Left cardiac atrium (tissue), 4 donors: ENCODE measurements at places on chromosomes 16 and 17. TPM values are rescaled to one million over a fixed set of nuclear protein-coding genes. Genes with fewer than 3 reads are reported as not detected.
A peak's percentile ranks its signal among the peaks of the same experiment; 100 is the strongest.

- no peak for DNase-seq
Measured at GRCh38 chr16:29662729-29663015, 375 bp upstream of the SPN start.

Gene GFAP
- total RNA-seq = 4.0 TPM

DNA sequence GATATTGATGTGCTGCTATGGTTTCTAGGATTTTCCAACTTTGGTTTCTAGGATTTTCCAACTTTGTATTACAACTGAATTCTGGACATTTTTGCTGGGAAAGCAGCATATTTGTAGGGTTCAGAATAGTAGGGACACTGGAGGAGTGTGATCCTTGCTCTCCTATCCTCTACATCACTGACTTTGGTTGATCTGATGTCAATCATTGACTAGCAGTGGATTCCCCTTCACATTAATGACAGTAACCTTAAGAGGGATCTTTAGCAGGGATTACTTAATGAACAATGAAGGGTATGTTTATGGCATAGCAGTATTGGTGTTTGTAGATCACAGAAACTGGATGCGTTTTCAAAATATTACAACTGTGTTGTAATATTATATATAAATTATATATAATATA lies 67.4 kb downstream of the MAP2K4 start:
- no peak for DNase-seq

GRCh38 chr17:19447085-19447583 lies 36.1 kb downstream of the RNF112 start:
- DNase-seq = peak; percentile 49

GRCh38 chr17:49574323-49574781 lies 1.3 kb upstream of the NXPH3 start:
- no peak for DNase-seq

GRCh38 chr16:10519929-10520868 lies 60.2 kb downstream of the EMP2 start:
- DNase-seq = no peak

- DNase-seq = no peak
Measured at GRCh38 chr17:55730380-55730779, 7.7 kb upstream of the TMEM100 start.

Gene MLLT6
- 88.9 TPM for total RNA-seq

DNA sequence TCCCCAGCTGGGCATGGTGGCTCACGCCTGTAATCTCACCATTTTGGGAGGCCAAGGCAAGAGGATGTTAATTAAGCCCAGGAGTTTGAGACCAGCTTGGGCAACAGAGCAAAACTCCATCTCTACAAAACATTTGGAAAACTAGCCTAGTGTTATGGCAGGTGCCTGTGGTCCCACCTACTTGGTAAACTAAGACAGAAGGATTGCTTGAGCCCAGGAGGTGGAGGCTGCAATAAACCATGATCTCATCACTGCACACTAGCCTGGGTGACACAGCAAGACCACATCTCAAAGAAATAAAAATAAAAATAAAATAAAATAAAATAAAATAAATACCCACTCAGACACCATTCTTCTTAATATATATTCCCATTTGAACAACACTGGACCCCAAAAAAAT lies 32.0 kb downstream of the EMP2 start:
- DNase-seq = no peak

Gene ABAT
- total RNA-seq = 4.2 TPM

- no peak for DNase-seq
Measured at GRCh38 chr16:17382949-17383863, 87.6 kb downstream of the XYLT1 start.

Gene GALK1
- total RNA-seq = 22.9 TPM

DNA sequence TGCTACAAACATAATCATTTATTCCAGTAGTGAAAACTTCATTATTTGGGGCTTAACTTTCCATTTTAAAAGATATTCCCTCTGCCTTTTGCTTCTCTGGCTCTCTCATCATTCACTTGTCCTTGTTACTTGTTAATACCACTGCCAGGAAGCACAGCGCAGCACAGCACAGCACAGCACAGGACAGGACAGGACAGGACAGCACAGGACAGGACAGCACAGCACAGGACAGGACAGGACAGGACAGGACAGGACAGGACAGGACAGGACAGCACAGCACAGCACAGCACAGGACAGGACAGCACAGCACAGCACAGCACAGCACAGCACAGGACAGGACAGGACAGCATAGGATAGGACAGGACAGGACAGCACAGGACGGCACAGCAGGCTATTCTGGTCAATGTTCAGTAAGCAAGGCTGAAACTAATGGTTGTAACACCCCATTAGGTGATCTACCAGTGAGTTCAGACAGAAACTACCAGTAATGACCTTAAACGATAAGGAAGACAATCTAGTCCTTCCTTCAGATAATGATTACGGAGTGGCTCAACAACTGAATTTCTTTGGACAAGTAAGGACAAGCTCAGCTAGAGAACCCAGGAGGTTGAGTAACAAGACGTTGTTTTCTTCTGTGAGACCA lies 31.9 kb downstream of the COG1 start:
- DNase-seq = no peak

GRCh38 chr17:82180776-82181528 lies 31.7 kb downstream of the CCDC57 start:
- DNase-seq = no peak

DNA sequence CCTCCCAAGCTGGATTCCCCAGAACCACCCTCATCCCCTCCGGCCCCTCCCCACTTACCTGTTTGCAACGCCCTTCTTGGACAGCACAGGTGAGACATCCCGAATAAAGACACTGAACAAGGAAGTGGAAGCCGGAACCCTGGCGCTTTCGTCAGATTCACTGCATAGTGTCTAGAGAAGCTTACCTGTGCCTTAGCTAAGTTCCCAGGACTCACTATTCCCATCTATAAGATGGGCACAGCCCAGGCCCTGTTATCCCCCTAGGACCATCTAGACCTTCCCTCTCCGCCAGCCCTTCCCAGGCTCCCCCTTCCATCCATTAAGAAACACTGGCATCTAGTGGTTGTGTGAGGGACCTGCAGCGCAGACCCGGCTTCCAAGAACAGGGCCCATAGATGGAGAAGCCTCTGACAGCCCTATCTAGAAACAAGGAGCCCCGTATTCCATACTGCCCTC lies 26.9 kb upstream of the RPL38 start:
- peak; percentile 55 for DNase-seq

GRCh38 chr16:88867581-88868246 lies 1.3 kb upstream of the PABPN1L start:
- DNase-seq = no peak

DNA sequence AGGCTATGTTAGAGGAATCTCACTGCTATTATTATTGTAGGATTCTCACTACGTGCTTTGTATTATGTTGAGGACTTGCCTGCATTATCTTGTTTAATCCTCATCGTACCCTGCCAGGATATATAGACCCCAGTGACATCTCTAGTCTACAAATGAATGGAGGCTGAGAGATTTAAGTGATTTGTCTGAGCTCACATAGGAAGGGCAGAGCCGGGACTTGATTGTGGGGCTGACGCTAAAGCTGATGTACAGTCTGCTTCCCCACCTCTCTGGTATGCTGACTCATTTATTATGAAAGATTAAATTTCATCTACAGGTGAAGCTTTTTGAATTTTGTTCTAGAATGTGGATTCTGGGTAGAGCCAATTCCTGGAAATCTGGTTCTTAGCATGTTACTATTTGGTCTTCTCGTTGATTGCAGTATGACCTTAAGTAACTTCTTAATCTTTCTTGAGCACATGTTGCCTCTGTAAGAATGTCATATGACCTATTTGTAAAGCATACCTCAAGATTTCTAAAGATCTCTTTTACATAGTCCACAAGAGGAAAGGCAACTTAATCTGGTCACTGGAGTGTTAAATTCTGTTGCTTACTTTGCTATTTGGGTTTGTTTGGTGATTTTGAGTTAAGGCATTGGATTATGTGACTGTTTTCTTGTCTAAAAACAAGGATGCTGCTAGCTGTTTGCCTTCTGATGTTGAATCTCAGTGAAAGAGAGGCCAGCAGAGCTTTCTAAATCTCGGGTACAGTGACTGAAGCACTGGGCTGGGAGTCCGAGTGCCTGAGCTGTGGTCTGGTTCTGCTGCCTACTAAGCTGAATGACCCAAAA lies 12.4 kb downstream of the METTL9 start:
- no peak for DNase-seq

Gene ELOB
- 262 TPM for total RNA-seq

GRCh38 chr17:41697122-41697962 lies 8.7 kb downstream of the EIF1 start:
- DNase-seq = peak; percentile 71

DNA sequence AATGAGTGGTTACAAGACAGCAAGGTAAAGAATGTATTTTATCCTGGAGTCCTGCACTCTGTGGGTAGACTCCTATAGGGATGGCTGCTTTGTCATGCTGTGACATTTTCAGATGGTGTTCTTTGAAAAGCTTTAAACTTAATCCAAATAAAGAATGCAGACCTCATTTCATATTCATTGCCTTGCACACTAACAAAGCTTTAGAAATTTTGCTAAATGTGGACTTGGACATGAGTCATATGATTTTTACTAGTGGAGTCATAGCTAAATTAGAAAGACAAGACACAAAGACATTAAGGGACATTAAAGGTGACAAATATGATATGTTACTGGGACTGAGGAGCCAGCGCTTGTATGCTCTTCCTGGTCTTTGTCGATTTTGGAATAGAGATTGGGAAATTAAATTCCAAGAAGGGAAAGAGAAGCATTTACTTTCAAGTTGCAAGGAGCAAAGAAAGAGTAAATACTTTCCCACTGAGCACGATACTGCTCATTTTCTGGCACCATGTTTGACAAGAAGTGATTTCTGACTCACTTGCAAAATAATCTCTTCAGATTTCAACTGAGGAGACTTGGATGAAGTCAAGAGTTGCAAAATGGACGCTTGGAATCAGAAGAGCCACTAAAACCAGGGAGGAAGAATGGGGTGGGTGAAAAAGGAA lies 152.9 kb upstream of the MYOCD start:
- DNase-seq = no peak

Gene ABCA3
- total RNA-seq = 12.4 TPM

- DNase-seq = peak; percentile 77
Measured at GRCh38 chr17:57478478-57479250, 222.3 kb downstream of the MSI2 start.

DNA sequence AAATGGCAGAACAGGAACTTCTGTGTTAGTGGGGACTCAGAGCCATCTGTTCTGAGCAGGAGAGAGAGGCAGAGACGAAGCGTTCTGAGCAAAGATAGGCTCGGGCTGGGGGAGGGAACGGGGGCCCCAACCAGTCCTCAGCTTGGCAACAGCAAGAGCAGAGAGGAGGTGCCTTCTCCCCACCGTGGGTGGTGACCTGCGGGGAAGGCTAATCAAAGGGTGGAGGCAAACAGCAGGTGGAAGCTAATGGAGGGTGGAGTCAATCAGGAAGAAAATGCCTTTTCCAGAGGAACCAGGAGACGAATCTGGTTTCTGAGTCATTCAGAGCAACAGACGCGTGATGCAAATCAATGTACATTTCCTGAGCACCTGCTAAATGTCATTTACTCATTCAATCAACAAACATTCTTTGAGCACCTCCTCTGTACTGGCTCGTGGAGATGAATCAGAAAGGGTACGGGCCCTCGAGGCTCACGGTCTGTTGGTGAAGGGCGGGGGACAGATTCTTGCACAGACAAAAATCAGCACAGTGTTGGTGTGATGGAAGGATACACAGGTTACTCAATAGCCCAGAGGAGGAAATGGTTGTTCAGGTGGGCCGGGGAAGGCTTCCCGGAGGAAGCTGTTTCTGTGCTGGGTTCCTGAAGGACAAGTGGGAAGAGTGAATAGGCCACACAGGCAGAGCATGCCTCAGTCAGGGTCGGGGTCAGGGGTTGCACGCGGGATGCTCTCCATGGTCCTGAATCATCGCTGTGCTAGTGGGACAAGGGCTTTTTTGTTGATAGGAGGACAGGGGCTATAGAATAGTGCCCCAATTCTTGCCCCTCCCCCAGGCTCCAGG lies 5.7 kb upstream of the SPNS2 start:
- DNase-seq = no peak

DNA sequence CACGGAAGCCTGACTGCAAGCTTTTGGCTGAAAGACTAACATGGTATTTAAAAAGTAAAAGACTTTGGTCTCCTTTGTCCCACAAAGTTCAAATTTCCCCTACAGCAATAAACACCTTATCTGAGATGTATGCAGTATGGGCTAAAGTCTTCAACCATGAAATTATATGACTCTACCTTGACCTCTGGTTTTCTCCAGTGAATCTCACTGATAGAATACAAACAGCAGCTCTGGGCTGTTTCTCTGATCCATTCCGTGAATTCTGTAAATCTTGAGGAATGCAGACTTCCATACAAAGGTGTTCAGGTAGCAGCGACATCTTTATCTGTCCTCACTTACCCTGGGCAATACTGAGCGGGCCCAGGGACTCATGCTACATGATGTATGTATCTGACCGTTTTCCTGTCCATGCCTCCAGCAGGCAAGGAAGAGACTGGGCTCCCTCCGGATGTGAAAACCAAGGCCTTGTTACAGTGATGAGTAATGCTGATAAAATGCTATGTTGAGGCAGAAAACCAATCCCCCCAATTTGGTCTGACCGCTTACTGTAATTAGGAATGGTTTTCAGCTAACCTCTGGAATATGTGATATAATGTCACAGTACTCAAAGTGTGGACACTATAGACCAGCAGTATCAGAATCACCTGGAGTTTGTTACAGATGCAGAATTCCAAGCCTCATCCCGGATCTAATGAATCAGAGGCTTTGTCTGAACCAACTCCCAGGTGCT lies 589.8 kb downstream of the HS3ST4 start:
- DNase-seq = no peak
